ENCODE measurements at places on chromosomes 7 and 10. TPM values are rescaled to one million over a fixed set of nuclear protein-coding genes. Genes with fewer than 3 reads are reported as not detected.

GPR146 gene
- 1.9 TPM for total RNA-seq

NOLC1 gene
- total RNA-seq, result 170 TPM

RELN gene
- 0.01 TPM for total RNA-seq

TEX47 gene
- total RNA-seq, result not detected

OR2A12 gene
- total RNA-seq, result not detected

SORCS1 gene
- not detected for total RNA-seq

HOXA11 gene
- 0.77 TPM for total RNA-seq

PAXIP1 gene
- 13.1 TPM for total RNA-seq

ENKUR gene
- total RNA-seq, result 0.31 TPM

CLCN1 gene
- 0.02 TPM for total RNA-seq

EGR2 gene
- total RNA-seq, result 0.43 TPM

ZMYND11 gene
- 41.6 TPM for total RNA-seq

TLX1 gene
- total RNA-seq, result not detected

ITIH5 gene
- 0.16 TPM for total RNA-seq

PEX1 gene
- 5.8 TPM for total RNA-seq

HNRNPF gene
- total RNA-seq, result 326 TPM

TLL2 gene
- 0.09 TPM for total RNA-seq

BICC1 gene
- 20.6 TPM for total RNA-seq

TRPV6 gene
- total RNA-seq, result not detected

STAG3 gene
- 0.22 TPM for total RNA-seq

PTF1A gene
- total RNA-seq, result not detected

FBXO24 gene
- 0.15 TPM for total RNA-seq
